ENCODE measurements at places on chromosomes 4 and X. TPM values are rescaled to one million over a fixed set of nuclear protein-coding genes. Genes with fewer than 3 reads are reported as not detected.

Gene CENPVL2
- not detected for total RNA-seq

Gene SUPT20HL2
- total RNA-seq = not detected

Gene PDE5A
- total RNA-seq = 7.0 TPM

Gene SLC6A14
- total RNA-seq = not detected

Gene DDX60
- 6.8 TPM for total RNA-seq

Gene MFAP3L
- total RNA-seq = 4.3 TPM

DNA sequence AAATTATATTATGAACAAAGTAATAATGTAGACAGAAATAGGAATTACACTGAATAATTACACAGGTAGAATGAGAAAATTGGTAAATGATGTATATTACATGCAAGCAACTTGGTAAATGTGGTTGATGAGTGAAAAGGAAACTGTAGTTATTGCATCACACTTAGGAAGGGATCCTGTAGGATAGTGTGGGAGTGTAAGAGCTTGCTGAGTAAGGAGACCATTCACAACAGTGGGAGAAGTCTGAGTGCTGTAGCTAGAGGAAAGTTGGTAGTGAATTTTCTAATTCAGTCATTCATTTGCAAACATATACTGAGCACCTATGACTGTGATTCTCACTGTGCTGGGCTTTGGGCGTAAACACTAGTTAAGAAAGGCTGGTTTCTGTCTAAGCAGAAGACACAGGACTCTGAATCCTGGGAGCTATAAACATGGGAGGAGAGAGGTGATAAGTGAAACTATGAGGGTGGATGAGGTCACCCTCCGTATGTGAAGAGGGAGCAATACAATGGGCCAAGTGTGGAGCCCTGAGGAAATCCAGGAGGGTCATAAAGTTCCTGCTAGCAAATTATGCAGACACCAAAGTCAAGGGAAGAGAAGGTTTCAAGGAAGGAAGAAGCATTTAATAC lies 14.2 kb upstream of the CPE start:
- no peak for DNase-seq

DNA sequence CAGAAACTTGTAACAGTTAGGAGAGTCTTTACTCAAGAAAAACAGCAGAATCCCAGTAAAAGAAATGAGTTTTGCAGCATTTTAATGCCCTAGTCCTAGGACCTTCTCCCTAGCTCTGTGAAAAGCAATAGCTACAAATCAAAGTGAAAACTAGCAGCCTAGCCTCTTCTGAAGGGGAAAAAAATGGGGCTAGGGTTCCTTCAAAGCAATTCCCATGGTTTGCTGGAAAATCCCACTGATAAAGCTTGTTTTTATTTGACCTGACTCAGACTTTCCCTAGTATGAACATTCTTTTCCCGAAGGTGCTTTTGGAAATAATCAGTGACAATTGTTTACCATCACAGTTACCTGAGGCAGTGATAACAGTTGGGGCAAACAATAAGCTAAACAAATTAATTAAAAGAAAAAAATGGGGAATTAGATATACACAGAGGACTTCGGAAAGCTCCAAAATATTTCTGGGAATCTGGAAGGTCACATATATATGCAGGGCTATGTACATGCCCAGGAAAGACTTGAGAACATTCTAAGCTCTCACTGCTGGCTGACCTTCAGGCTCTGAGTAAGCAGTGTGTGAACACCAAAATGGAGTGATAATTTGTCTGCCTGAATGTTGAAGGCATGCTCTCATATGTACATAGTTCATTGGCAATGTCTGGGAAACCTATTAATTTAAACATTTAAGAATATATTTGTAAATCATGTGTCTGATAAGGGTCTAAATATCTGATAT lies 285.9 kb downstream of the KCTD8 start:
- peak; percentile 37 for DNase-seq

GRCh38 chr4:55574252-55574651 lies 17.8 kb downstream of the PDCL2 start:
- no peak for DNase-seq

DNA sequence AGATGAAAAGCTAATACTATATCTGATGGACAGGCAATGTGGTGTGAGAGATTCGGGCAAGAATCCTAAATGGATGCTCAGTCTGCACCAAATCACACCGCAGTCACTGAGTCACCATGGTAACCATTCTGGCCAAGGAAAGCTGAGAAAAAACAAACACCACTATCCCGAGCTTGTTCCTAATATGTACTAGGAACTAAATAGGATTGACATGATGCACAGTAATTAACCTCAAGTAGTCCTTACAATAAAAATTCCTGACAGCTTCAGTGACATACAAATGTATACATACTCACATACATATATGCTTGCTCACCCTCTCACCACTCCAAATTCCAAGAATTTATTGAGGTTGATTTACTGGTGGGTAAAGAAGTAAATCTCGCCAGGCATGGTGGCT lies 1.1 kb upstream of the RAB40A start:
- DNase-seq = no peak

GRCh38 chrX:96713303-96713702 lies 28.7 kb downstream of the DIAPH2 start:
- no peak for DNase-seq

GRCh38 chr4:4416981-4417380 lies 30.1 kb downstream of the NSG1 start:
- DNase-seq = no peak

DNA sequence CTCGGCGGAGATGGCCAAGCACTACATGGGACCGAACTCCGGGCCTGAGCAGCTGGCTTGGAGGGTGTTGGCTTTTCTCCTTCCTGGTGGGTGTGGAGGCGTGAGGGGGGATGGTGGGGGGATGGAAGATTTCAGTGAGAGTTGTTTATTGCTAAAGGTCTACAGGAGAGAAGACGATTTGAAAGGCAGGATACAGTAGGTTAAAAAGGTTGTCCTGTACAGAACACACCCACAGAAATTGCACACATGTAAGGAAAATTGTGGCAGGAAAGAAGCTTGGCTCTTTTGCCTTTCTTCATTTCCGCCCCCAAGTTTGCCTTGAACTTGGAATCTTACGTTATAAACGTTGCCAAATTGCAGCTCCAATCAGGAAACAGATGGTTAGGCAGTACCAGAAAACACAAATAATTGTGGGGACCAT lies 74.1 kb upstream of the STOX2 start:
- no peak for DNase-seq

DNA sequence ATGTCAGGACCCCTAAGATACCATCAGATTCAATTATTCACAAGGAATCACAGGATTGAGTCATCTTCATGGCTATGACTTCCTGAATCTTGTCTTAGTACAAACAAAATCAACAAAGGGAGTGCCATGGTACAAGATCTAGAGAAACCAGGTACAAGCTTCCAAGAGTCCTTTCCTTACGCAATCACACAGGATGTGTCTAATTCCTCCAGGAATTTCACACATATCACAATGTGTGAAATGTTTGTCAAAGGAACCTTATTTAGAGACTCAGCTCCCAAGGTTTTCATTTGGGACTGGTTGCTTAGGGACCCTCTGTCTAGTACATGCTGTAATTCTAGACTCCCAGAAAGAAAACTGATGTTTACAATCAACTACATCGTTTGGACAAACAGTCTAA lies 83.0 kb downstream of the MAB21L2 start:
- DNase-seq = peak; percentile 43

DNA sequence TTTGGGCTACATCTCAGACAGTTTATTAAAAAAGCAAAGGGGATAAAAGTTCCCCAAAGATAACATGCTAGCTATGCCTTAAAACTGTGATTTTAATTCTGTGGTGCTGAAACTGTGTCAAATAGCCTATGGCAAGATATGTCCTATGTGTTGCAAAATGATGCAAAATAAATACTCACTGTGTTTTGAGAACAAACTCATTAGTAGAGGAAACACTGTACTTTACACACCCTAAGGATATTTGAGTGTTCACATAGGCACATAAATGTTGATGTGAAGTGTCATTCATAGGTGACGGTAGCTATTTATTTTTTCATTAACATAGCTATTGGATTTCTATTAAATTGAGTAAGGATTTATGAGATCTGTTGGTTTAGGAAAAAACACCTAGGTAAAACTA lies 351.9 kb downstream of the FAT4 start:
- no peak for DNase-seq

DNA sequence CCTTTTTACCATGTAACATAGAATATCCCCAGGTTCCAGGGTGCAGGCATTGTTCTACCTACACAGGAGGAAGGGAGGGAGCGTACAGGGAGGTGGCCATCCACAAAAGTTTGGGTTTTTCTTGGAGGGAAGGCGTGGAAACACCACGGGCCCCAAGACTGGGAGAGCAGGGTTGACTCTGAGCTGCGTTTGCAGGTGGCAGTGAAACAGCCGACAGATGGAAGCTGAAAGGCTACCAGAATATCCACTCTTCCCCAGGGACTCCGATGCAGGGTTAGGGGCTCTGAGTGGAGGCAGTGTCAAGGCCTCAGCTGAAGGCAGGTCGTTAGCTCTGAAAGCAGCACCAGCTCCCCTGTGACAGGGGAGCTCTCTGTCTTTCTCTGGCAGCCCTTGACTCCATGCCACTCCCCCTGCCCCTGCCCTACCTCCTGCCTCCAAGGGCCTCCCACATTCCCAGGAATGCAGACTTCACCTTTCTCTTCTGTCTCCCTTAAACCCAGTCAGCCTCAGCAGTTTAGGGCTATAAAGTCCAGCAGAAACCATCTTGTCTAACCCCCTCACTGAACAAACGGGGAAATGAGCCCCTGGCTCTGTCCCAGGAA lies 14.0 kb upstream of the GLOD5 start:
- no peak for DNase-seq

GRCh38 chr4:153497091-153497531 lies 31.0 kb downstream of the TMEM131L start:
- peak; percentile 53 for DNase-seq

- no peak for DNase-seq
Measured at GRCh38 chrX:31837445-31838049, 765.7 kb upstream of the FTHL17 start.

DNA sequence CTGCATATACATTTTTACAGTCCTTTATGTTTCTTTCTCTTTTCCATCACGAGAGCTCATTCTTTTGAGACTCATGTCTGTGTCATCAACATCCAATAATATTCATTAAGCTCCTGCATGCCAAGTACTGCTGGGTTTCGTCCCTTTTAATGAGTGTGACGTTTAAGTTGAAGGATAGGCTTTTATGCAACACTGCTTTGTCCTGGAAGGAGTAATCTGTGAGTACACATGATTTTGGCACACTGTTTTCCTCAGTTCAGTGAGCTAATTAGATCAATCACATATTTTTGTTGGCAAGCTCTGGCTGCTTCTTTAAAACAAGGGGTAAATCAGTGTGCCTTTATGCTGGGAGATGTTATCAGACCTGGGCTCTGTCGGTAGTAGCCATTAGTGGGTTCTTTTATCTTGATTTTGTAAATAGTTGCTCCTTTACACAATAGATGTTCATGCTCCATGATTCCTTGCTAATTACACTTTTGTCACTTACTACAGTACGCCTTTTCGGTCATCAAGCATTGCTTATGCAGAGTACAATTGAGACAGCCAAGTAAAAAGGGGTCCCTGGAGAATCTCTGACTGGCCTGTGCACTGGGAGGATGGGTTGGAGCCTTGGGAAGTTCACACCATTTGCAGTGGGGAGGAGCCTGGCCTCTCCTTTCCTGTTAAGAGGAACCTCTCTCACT lies 132.6 kb downstream of the FHIP1A start:
- peak; percentile 76 for DNase-seq

DNA sequence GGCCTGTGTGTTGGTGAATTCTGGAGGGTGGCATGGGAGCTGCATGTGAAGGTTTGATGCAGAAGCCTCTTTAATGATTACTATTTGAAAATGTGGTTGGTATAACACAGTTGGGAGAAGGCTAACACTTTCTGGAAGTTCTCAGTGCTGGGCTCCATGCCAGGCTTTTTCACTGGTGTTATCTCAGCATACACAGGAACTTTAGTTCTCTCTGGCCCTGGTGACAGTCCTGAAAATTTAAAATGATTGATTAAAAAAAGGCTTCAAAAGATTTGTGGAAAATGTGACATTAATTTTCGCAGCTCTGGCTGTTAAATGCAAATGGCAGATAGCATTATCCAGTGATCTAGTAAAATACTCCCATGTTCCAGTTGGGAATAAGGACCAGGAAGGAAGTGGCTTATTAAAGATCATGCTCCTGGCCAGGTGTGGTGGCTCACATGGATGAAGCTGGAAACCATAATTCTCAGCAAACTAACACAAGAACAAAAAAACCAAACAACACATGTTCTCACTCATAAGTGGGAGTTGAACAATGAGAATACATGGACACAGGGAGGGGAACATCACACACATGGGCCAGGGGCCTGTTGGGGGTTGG lies 36.6 kb downstream of the DIPK2B start:
- DNase-seq = no peak

GRCh38 chrX:144293229-144293628 lies 409.4 kb downstream of the UBE2NL start:
- DNase-seq = no peak

DNA sequence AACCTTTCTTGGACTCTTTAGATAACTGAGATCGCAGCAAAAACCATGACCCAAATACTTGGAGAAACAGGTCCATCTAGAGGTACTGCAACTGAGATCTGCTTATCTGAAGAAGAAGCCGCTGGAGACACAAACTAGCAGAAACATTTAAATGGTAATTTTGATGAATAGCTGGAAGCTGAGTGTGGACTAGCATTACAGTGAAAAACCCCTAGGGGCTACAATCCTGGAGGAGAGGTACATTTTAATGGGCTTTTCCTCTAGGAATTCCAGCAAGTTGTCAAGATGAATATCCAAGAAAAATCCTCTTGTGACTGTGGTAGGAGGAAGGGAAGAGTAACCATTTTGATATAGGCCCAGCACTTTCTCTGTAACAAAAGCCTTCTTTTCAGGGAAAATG lies 592.5 kb upstream of the GRIA3 start:
- no peak for DNase-seq

- DNase-seq = no peak
Measured at GRCh38 chr4:8846826-8847225, 24.8 kb downstream of the HMX1 start.

- DNase-seq = peak; percentile 18
Measured at GRCh38 chr4:138562544-138562991, 320.4 kb upstream of the SLC7A11 start.

- DNase-seq = no peak
Measured at GRCh38 chr4:185945906-185946305, 123.0 kb upstream of the TLR3 start.

GRCh38 chr4:77127215-77127614 lies 29.8 kb upstream of the CCNG2 start:
- no peak for DNase-seq

- no peak for DNase-seq
Measured at GRCh38 chr4:123867910-123868587, 471.5 kb downstream of the SPRY1 start.

GRCh38 chr4:181528570-181529184 lies 714.5 kb upstream of the TENM3 start:
- peak; percentile 60 for DNase-seq
